GM23338 (cell line): ENCODE measurements at places on chromosomes 12 and 14.

DNA sequence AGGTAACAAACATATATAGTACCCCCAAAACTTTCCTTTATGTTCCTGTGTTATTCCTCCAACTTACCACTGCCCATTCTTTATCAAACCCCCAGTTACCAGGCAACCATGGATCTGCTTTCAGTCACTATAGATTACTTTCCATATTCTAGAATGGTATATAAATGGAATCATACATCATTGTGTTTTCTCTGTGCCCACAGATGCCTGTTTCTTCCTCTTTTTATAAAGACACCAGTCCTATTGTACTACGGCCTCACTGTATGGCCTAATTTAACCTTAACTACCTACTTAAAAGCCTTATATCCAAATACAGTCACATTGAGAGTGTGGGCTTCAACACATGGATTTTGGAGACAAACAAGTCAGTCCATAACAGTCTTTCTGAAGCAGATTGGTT is 2.6 kb downstream of the TAS2R14 start:
- no peak for DNase-seq

- peak; percentile 54 for DNase-seq
Observed at GRCh38 chr14:23485326-23485725, 15.8 kb downstream of the NGDN start.

DNA sequence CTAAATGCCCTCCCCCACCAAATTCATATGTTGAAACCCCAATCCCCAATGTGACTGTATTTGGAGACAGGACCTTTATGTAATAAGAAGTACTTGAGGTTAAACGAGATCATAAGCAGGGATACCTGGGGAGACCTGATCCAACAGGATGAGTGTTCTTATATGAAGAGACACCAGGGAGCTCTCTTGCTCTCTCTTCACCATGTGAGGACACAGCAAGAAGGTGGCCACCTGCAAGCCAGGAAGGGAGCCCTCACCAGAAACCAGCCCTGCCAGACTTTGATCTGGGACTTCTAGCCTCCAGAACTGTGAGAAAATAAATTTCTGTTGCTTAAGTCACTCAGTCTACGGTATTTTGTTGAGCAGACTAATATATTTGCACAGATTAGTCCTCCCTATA is 113.6 kb downstream of the NUAK1 start:
- DNase-seq = no peak

GRCh38 chr14:50116966-50117365 is 594 bp upstream of the VCPKMT start:
- DNase-seq = no peak

DNA sequence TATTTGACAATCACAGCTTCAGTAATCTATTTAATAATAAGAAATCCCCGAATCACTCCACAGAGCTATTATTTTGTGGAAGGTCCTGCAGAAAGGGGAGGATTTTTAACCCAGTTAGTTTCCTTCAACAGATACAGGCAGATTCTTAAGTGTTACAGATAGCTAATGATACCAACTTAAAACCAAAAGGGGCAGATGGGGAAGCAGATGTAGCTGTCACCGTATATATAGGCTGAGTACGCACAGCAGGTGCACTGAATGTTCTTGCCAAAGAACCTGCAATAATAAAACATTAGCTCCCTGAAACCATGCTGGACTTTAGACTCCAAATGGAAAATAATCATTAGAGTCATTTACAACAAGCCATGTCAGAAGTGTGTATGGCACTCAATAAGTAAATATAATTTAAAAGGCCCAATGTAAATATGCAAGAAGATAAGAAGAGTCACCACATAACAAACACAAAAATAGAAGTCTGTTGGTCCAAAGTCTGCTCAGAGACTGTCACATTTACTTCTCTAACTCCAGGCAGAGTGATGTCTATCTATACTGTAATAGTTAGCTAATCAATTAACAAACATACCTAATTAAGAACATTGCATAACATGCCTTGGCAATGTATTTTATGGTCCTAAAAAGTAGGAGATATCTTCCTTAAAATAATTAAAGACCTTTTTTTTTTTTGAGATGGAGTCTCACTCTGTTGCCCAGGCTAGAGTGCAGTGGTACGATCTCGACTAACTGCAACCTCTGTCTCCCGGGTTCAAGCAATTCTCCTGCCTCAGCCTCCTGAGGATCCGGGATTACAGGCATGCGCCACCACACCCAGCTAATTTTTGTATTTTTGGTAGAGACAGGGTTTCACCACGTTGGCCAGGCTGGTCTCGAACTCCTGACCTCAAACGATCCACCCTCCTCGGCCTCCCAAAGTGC is 78.8 kb downstream of the SEC23A start:
- DNase-seq = no peak

- DNase-seq = no peak
Observed at GRCh38 chr12:65208964-65209654, 39.7 kb downstream of the LEMD3 start.

DNA sequence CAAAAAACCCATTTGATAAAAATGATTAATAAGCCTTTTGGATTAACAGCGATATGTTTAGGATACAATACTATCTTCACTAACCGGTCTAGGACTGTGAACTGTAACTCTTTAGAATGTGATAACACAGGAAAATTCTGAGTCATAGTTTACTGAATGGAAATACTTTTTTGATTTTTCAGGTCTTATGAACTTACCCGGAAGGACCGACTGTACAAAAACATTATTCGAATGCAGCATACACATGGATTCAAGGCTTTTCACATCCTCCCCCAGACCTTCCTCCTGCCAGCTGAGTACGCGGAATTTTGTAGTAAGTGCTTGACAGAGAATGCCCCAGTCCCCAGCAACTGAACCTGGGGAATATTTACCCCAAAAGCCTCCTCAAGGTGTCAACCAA is 29.0 kb downstream of the TTLL5 start:
- DNase-seq = no peak

GRCh38 chr12:87596636-87597035 is 432.6 kb downstream of the C12orf50 start:
- no peak for DNase-seq

DNA sequence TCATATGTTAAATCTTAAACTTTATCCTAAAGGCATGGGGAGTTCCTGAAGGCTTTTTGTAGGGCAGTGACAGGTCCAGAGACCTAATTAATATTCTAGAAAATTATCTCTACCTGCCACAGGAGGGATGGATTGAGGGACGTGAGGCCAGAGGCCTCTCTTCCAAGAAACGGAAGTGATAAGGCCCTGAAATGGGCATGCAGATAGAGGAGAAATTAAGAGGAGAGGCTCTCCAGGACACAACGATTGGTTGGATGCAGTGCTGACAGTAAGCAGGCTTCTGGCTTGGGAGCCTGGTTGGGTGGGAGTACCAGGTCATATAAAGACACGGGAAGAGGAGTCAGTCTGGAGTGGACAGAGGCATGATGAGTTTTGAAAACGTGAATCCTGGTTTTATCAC is 3.1 kb upstream of the BORCS5 start:
- DNase-seq = no peak

- DNase-seq = no peak
Observed at GRCh38 chr14:56333359-56334292, 215.4 kb downstream of the PELI2 start.

DNA sequence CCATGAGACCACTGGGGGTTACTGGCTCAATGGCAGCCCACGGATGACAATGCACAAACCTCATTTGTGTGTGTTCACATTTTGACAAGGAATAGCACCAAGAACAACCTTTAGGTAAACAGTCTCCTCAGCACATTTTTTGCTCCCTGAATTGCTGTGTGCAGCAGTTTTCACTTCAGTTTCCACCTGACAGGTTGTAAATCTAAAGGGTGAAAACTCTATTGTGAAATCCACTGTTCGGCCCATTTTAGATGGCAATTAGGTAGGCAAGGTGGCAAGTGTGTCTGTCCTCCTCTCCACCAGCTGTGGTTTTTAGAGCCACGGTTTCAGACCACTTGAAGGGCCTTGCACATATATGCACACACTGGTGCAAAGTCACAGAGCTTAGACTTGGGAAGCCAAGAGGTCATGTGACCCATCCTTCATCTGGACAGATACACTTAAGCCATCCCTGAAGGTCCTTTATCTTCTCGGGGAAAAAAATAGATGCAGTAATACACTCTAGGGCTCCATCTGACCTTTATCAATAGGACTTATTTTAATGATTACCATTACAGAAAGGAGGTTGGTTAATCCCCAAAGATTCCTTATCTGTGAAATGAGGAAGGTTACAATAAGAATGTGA is 23.2 kb downstream of the HAL start:
- no peak for DNase-seq

- no peak for DNase-seq
Observed at GRCh38 chr12:116937640-116938039, 26.9 kb downstream of the FBXW8 start.

DNA sequence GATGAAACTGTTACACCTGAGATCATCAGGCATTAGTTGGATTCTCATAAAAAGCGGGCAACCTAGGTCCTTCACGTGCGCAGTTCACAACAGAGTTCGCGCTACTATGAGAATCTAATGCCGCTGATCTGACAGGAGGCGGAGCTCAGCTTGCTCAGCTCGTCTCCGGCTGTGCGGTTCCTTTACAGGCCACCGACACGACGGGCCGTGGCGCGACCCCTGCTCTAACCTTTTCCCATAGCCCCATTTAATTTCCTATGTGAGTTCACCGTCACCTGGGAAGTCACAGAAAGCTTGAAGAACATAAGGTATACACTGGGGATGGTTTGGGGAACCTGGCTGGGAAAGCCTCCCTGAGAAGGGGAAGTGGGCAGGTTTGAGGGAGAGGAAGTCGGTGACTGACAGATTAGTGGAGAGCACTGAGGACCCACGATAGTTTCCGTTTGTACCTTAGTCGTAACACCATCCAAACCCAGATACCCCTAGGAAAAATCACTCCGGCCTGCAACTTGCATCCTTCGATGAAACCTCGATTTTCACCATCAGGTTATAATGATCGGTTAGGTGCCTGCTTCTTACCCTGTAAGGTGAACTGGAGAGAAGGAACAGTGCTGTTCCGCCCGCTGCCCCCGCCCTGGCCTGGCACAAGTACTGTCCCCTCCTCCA is 2.8 kb upstream of the AAAS start:
- peak; percentile 58 for DNase-seq

- no peak for DNase-seq
Observed at GRCh38 chr14:68281497-68281896, 461.9 kb downstream of the RAD51B start.
